HT1080 (cell line): ENCODE measurements at places on chromosomes 2 and 18. TPM values are rescaled to one million over a fixed set of nuclear protein-coding genes. Genes with fewer than 3 reads are reported as not detected.

- no peak for DNase-seq
Measured at GRCh38 chr2:219641390-219642068, 14.1 kb downstream of the SLC4A3 start.

The USP40 gene
- 27.8 and 28.0 TPM in 2 replicates for total RNA-seq

DNA sequence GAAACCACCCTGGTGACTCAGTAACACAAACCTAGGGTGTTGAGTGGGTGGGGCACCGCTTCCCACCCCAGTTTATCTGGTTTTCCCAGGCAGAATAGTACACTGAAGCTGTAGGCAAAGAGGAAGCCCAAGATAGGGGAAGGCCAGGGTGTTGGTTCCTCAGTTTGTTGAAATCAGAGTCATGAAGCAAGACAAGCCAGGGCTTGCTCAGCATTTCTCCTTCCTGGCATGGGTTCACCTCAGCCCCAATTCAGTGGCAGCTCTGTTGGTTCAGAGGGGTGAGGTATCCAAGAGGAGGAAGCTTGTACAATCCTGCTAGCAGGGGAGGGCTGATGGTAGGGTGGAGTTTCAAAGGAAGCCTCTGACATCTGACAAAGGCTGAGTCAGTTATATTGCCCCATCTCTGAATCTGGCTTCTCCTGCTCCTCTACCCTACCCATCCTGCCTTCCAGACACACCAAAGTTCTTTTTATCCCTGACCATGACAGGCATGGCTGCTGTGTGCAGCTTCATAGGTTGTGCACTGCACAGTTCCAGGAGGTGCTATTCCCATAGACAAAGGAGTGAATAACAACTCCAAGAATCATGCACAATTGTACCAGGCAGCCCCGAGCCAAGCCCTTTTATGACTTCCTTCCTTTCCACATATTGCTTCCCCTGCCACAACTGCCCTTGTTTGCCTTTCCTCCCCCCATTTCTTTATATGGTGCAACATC, 24.9 kb upstream of the RAB10 start:
- peak; percentile 94 for DNase-seq

DNA sequence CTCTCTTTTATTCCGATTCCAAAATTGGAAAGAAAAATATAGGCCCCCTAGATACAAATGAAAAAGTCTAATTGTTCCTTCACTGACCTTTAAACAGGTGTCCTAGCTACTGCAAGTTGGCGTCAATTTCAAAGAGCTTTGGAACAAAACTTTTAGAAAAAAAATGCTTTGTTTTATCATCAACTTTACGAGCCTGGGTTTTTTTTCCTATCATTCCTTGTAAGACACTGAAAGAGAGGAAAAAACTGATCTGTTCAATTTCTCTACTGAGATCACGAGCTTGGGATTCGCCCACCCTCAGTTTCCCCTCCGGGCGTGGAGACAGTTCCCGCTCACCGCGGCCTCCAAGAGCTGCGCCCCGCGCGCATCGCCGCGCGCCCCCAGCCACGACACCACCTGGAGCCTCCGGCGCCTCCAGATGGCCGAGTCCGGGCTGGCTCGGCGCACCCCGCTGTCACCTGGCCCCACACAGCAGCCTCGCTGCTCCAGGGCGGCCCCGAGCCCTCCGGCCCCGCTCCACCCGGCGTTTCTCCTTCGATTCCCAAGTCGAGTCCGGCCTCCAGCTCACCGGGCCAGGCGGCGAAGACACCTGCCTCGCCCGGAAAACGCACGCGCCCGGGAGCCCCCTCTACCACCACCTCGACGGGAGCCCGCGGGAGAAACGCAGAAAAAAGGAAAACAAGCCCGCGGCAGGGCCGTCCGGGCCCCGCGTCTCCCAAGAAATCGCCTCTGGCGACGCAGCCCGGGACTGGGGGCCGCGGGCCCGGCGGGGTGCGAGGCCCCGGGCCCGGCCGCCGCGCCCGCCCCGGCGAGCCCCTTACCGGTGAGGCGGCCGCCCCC, 656 bp downstream of the TBC1D8 start:
- no peak for DNase-seq

The TBC1D8 gene
- 4.1 and 7.5 TPM in 2 replicates for total RNA-seq

The TOGARAM2 gene
- total RNA-seq, result 0.17 and 0.59 TPM in 2 replicates

DNA sequence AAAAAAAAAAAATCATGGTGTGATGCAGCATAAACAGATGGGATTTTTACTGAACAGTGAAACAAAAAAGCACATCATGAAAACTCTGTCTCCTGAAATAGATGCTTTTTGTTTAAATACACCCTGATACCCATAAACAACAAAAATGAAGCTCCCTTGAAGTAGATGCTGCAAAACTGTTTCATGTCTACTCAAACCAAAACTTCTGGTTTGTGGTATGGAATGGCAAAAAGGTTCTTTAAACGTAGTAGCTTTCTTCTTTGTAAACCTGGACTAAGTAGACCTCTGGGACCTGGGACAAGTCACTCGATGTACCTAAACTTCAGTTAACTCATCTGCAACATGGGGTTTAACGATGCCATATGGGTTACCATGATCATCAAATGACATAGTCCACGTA, 64.4 kb upstream of the RAPH1 start:
- DNase-seq, result no peak

The MEMO1 gene
- total RNA-seq, result 48.9 and 64.5 TPM in 2 replicates

The UGT1A1 gene
- not detected in 2 replicates for total RNA-seq

DNA sequence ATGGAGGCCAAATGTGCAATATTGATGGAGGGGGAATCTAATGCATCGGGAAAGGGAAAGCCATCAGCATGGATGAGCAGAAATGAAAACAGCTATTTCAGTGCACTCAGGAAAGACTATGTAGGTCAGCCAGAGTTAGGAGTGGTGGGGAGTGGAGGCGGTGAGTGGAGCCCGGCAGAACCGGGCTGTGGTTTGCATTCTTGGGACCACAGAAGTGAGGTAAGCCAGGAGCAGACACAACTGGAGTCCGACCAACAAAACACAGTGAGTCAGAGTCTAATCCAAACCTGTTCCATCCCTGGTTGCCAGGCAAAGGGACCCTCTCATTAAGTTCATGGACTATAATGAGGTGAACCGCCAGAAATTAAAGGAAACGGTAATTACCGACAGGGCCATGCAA, 61.1 kb upstream of the RAB12 start:
- DNase-seq, result peak; percentile 86
